Activated T-helper 1 cell treated with anti-CD3 and anti-CD28 coated beads, Interleukin-2, amount 50 U/mL, for 16 hours (primary cell): ENCODE measurements at places on chromosomes 1 and 21.
A peak's percentile ranks its signal among the peaks of the same experiment; 100 is the strongest.

DNA sequence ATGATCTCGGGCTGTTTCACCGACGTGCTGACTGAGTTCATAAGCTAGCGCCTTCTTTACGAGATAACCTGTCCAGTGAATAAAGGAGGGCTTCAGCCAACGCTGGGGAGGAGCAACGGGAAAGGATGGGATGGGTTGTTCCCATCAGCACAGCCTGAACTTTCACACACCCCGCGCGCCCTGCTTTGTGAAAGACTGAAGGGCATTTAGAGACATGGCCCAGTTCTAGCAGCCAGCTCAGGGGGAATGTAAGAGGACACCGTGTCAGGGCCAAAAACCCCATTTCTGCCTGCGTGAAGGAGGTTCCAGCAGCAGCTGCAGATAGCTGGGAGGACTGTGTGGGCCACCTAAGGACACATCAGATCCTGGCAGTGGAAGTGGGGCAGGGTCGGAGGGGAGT, 255.1 kb upstream of the RAB4A start:
- no peak for DNase-seq

- no peak for DNase-seq
Measured at GRCh38 chr1:17273096-17273495, 24.2 kb downstream of the PADI3 start.

DNA sequence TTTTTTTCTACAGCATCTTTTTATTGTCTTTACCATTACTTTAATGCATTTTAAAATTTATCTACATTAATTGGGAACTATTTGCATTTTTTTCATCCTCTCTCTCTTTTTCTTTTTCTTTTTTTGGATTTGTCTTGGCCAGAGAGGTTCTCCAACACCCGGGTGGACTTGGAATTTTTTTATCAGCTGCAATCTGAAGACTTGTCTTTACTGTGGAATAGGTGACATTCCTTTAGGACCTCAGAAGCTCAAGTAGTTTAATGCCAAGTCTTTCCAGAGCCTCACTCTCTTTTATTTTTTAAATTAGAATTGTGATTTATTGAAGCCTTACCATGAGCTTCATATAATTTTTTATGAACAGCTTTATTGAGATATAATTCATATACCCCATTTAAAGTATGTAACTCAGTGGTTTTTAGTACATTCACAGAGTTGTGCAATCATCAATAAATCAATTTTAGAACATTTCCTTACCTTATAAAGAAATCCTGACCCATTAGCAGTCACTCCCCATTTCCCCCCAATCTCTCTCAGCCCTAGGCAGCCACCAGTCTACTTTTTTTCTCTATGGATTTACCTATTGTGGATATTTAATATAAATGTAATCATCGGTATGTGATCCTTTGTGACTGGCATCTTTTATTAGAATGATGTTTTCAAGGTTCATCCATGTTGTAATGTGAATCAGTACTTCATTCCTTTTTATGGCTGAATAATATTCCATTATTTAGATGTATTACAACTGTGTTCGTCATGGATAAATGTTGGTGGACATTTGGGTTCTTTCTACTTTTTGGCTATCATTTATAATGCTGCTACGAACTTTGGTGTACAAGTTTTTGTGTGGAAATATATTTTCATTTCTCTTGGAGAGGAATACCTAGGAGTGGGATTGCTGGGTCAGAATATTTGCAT, 6.2 kb downstream of the TUFT1 start:
- DNase-seq, result no peak

GRCh38 chr1:205286335-205286950, 35.1 kb downstream of the NUAK2 start:
- peak; percentile 45 for DNase-seq

DNA sequence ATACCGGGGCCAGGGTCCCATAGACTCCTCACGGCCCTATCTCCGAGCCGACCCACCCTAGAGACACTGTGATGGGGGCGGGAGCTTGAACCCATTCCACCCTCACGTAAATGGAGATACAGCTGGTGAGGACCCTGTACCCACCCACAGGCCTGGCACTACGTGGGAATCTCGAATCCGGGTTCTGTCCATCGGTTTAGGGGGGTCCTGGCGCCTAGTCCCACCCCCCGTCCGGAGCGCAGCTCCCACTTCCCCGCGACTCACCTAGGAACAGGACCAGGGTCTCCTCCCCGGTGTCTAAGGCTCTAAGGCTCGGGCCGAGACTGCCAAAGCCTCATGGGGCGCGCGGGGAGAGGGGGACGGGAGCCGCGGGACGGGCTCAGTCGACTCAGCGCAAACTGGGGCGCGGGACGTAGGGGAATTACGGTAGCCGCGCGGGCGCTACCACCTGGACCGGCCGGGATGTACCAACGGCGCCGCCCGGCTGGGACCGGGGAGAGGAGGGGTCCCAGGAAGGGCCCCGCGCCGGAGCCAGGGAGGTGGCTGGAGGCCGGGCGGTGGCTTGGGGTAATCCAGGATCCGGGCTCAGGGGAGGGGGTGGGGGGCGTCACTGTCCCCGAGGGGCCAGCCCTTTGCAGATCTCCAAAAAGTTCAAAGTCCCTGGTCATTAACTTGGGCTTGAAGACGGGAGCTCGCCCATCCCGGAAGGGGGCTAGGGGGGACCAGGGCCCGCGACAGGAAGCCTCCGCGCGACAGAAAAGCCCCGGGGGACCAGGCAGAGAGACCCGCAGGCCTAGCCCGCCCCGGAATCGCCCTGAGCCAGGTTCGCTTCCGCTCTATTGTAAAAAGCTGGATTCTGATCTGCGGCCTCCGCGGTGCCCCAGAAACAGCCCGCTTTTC, 1.0 kb downstream of the PLEKHG5 start:
- DNase-seq, result peak; percentile 22

GRCh38 chr21:46046471-46046870, 51.4 kb upstream of the COL6A2 start:
- no peak for DNase-seq

DNA sequence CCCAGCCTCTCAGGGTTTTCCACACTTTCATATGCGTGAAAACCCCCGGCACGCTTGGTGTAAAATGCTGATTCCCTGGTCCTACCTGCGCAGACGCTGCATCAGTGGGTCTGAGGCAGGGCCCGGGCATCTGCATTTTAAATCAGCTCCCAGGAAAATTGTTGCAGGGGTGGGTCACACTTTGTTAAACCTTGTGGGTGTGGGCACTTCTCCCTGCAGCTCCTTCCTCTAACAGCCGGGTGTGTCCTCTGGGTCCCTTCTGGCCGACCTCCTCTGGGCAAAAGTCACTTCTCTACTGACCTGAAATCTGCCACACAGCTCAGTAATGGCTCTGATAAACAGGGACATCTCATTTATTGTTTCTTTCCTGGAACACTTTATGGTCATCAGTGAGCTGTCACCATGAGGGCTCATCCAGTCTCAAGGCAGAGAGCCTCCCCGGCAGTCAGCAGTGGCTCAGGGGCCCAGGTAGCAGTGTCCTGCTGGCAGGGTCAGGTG, 52.8 kb upstream of the TMPRSS2 start:
- no peak for DNase-seq

- DNase-seq, result no peak
Measured at GRCh38 chr1:232127190-232127589, 500.6 kb downstream of the DISC1 start.

- DNase-seq, result no peak
Measured at GRCh38 chr1:247467129-247467528, 9.2 kb upstream of the OR2B11 start.

- DNase-seq, result no peak
Measured at GRCh38 chr1:87314091-87314490, 14.6 kb upstream of the LMO4 start.
